RWPE2 (cell line): ENCODE measurements at places on chromosomes 7 and 10.

DNA sequence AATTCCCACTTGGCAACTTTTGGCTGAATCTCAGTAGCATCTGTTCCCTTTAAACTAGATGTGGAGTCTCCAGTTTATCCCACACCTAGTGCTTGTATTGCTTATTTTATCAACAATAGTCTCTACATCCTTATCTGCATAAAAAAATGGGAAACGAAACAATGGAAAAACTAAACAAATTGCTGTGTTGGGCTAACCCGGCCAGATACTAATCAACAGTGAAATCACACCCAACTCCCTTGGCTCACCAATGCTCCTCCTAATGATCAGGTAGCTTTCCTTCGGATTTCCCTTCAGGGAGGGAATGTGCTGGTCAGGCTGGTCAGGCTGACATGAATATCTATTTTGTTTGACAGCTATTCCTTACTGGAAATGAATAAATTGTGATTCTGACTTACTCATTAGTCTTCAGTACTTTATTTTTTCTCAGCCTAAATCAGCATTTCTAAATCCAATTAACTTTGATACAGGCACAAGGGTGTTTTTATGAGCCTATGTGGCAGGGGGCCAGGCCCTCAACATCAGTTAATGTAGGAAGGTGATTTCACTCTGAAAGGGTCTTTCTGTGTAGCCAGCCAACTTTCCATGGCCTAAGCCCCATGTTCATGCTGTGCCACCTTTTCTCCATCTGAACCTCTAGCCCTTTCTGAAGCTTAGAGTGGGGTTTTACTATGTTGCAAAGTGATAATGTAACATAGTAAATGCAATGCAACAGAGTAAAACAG, 170.5 kb upstream of the NPSR1 start:
- DNase-seq, result no peak

DNA sequence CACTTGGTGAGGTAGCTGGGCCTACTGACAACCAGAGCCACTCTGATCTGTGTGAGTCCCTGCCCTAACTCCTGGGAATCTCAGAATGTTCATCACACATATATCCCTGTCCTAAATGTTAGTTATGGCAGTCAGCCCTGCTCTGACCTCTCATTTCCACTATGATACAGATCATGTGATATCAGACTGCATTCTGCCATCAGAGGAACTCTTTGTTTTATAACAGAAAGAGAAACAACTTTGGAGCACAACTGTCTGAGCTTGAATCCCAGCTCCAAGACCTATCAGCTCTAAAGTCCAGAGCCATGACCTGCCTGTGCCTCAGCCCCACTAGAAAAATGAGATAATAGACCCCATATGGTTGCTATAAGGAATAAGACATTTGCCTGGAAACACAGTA, 54.6 kb upstream of the ABCB4 start:
- no peak for DNase-seq

DNA sequence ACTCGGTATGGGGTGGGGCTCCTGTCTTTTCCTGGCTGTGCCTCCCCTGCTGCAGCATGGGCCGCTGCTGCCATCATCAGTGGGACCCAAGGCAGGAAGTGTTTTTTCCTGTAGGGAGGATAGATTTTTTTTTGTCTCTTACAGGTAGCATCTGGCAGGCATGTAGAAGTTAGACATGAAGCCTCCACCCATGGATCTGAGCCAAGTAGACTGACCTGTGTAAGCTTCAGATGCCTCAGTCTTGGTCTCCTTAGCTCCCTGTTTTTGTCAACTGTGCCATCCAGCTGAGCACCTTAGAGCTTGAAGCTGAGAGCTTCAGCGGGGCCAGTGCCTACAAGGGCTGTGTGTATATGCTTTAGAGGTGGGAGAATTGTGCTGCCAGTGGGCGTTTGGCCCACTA, 93.5 kb downstream of the AUTS2 start:
- no peak for DNase-seq

DNA sequence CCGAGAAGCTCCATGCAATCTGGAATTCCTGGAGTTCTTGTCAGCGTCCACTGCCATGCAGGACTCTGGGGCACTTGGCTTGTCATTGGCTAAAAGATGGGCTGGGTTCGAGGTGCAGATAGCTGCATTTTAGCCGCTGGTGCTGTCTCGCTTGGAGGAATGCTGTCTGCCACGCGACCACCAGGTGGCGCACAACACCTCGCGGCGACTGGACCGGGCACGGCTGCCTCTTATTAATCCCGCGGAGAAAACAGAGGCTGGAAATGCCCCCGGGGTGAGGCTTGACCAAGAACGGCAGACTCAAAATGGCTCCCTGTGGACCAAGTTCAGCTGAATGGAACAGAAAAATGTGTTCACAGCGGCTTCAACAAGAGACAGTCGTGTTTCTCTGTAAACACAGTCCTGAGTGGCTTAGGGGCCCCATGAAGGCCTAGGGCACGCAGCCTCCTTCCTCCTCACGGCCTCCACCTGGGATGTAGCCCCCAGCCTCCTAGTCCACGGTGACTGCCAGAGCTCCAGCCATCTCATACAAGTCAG, 46.2 kb downstream of the AOC1 start:
- no peak for DNase-seq

- no peak for DNase-seq
Measured at GRCh38 chr7:127913686-127914085, 117.6 kb downstream of the LRRC4 start.

- no peak for DNase-seq
Measured at GRCh38 chr7:10429031-10429430, 544.6 kb upstream of the PHF14 start.

DNA sequence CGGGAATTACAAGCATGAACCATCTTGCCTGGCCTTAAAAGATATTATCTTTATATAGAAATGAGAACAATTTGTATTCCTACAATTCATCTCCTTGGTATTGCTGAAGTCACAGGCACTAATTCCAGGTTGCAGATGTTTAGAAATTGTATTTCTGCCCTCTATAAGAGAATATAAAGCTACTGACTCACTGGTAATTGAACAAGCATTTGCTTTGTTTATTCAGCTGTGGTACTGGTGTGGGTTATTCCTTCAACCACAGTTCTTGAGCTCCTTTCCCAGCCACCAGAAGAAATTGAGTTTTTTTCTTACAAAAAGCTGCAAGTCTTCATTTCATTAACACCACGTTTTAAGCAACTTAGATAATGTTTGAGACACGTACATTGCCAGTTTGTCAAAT, 29.0 kb upstream of the MPP7 start:
- no peak for DNase-seq

- DNase-seq, result no peak
Measured at GRCh38 chr7:16450366-16450765, 15.2 kb downstream of the SOSTDC1 start.

GRCh38 chr10:36736311-36736710, 389.1 kb upstream of the ANKRD30A start:
- DNase-seq, result no peak

DNA sequence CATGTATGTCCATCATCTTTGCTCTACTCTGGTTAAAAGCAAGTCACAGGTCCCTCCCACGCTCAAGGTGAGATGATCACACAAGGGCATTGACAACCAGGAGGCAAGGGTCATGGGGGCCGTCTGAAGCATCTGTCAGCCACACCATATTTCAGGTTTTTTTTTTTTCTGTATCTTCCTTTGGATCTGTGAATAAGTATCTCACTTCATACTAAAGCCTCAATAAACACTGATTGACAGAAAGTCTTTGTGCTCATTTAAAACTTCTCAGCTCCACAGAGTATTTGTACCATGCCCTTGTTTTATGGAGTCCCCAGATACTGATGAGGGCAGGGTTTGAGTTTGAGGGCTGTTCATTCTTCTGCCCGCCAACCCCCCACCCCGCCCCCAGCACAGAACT, 45.0 kb downstream of the AUTS2 start:
- no peak for DNase-seq

DNA sequence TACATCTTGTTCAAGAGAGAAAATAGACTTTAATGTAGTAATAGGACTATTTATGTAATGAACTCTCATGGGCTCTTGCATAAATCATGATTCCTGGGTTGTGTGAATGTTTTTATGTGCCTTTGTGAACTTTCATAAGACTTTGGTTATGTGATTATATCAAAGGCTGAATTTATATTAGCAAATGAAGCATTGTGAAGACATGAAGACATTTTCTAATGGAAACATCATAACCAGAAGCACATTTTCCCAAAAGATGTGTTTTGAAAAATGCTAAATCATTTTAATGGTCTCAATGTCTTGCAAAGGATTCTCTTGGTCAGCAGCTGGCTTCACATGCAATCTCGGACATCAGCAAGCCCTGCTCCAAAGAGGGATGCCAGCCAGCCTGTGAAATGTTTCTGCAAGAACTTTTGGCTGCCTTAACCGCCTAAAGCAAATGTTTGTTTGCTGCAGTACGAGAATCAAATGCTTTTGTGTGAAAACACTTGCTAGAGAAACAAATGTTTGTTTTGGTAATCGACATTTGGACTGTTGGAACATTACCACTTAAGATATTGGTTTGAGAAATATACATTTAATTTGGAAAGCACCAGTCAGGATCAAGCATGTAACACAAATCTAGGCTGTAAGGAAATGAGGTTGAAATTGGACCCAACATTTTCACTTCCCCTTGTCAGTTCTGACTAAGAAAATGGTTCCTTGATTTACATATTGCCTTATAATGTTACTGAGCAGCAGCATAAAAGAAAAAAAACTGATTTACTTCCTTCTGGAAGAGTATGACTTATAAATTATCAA, 102.1 kb downstream of the RTKN2 start:
- DNase-seq, result no peak

GRCh38 chr7:2665359-2665791, 22.6 kb upstream of the AMZ1 start:
- DNase-seq, result no peak

DNA sequence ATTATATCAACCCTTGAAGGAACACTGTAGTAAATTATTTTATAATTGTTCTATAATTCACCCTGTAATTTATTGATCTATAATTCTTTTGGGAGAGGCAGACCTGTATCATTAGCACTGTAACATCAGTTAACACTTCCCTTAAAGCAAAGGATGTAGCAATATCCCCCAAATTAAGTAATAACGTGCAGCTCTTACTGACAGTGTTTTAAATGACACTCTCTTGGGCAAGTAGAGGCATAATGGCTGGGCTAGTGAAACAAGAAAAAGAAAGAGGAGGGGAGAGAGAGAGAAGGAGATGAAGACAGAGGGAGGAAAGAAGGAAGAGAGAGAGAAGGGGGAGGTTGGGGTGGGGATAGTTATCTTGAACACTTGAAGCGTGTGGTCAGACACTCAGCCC, 161.0 kb upstream of the RNF32 start:
- DNase-seq, result no peak

- DNase-seq, result no peak
Measured at GRCh38 chr10:99673492-99673891, 14.2 kb downstream of the ENTPD7 start.

- no peak for DNase-seq
Measured at GRCh38 chr7:106346678-106347217, 62.0 kb upstream of the NAMPT start.
